HFFc6 (cell line): ENCODE measurements at places on chromosomes 1 and 21. TPM values are rescaled to one million over a fixed set of nuclear protein-coding genes. Genes with fewer than 3 reads are reported as not detected.

- DNase-seq = no peak
Observed at GRCh38 chr1:180291004-180291403, 60.9 kb downstream of the LHX4 start.

The TFF1 gene
- not detected in 2 replicates for total RNA-seq

DNA sequence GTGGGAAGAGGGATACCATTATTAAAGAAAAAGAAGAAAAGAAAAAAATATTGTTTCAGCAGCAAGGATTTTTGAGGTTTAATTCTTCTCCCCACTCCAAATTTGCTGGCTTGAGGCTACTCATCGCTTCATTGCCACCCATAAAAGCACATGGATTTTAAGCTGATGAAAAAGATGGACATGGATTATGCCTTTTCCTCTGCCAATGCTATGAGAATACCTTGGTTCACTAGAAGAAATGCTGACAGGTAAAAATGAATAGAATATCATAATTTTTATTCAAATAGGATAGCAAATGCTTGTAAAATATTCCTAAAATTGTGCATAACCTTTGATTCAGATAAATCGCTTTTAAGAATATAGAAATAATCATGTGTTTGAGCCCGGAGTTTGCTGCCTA lies 289.7 kb upstream of the DPYD start:
- DNase-seq = no peak

GRCh38 chr1:174000371-174000770 lies 21.8 kb downstream of the RC3H1 start:
- DNase-seq = no peak

- DNase-seq = no peak
Observed at GRCh38 chr1:103489935-103490334, 35.6 kb upstream of the RNPC3 start.

The HUNK gene
- total RNA-seq = not detected in 3 replicates

The CNKSR1 gene
- total RNA-seq = 0.28 to 0.35 TPM (median 0.33 TPM) in 3 replicates

DNA sequence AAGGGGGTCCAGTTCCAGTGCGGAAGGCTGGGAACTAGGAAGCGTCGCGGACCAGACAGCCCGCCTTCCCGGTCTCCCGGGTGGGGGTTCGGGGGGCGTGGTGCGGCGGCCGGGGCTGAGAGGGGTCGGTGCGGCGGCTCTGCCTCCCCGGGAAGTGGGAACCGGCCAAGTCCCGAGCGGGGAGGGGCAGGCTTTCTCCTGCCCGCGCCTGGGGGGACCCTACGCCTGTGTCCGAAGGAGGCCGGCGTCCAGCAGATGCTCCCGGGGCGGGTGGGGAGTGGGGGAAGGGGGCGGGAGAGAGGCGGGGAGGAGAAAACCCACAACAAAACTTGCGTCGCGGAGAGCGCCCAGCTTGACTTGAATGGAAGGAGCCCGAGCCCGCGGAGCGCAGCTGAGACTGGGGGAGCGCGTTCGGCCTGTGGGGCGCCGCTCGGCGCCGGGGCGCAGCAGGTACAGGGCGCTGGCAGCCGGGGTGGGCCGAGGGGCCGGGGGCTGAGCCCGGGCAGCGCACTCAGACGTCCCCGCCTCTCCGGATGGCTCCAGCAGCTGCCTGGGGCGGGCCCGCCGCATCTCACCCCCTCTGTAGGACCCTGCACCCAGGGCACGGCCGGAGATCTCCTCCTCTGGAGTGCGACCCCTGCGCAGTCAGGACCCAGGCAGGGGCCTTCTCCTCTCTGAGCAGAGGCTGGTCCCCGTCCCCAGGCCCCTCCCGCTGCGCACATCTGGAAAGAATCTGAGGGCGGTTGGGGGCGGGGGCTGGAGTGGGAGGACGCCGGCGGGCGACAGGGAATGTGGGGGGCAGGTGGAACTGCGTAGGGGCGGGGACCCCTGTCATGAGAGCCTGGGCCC lies at the start of gene PODN:
PODN (plus strand) TSS at position 355 of the 849 bp plus-strand sequence. CDS start 7,643 bp downstream, outside the sequence.
- no peak for DNase-seq

The CFAP45 gene
- total RNA-seq = 1.3 to 1.7 TPM (median 1.4 TPM) in 3 replicates

- DNase-seq = no peak
Observed at GRCh38 chr1:62720946-62721554, 32.9 kb upstream of the DOCK7 start.

The FCGR3B gene
- total RNA-seq = not detected in 2 replicates

The AMY1A gene
- total RNA-seq = not detected in 3 replicates

DNA sequence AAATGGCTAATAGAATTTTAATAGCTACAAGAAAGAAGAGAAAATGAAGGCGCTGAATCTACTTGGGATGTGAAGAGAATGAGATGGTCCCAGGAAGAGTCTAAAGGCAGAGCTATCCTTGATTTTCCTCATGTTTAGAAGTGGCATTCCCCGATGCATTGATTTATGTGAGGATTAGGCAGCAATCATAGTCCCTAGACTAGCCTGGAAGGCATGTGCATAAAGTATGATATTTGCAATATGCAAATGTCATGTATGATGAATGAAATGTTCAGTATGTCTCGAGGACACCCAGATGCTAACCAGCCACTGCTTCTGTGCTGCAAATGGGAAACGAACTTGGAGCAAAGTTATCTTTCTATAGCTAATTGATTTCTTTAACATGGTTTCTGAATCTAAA lies 641.5 kb upstream of the PLXNA2 start:
- DNase-seq = no peak
